ENCODE measurements at places on chromosomes 2 and 18. TPM values are rescaled to one million over a fixed set of nuclear protein-coding genes. Genes with fewer than 3 reads are reported as not detected.

GRCh38 chr2:205845446-205845845 lies 163.1 kb downstream of the NRP2 start:
- no peak for DNase-seq

GRCh38 chr18:3060667-3061580 lies 48.0 kb upstream of the LPIN2 start:
- DNase-seq = no peak

DNA sequence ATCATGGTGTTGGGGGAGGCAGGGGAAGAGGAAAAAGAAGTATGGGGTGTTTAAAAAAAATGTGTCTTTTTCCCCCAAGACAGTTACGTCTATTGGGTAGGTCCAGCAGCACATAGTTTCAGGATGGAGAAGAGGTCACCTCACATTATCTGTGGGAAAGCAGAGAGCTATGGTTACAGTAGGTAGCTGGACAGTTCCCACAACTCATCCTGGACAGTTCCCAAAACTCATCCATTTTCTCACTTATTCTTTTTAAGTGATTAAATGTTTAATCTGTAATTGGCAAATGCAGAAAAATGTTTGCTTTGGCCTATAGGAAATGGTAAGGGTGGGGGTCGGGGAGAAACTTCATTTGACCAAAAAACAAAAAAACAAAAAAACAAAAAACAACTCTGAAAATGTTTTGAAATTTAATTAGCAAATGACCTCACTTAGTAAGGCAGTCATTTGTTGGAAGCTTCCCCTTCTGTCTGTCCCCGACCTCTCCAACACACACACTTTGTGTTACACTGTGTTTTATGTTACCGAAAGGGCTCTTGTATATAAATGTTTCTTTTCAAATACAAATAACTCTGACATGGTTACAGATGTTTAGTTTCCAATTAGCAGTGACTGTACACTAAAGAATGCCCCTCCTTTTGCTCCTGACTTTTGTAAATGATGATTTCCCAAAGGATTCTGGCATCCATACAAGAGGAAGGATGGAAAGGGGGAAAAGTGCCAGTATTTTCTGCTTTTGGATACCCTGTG lies 173.3 kb upstream of the ZFP36L2 start:
- no peak for DNase-seq

DNA sequence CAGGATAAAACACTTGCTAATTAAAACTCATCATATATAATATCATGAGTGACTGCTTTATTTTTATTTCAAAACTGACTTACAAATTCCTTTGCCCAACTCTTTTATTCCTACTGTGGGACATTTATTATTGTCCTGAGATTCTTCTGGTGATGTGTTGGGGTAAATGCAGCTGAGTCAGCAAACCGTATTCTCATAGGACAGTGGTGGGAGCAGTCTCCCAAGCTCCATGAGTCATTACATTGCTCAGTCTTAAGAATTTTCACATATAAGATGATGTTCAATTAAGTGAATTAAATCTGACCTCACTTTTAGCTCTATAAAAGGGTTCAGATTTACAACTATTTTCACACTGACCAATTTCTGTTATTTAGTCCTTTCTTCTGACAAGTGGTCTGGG lies 1530.7 kb downstream of the LRP1B start:
- DNase-seq = no peak

Gene FBLN7
- 9.3 TPM for total RNA-seq

Gene MORN2
- total RNA-seq = 18.2 TPM

Gene MC5R
- total RNA-seq = not detected

- no peak for DNase-seq
These were observed 225.3 kb upstream of the HDAC4 start for GRCh38 chr2:239625971-239626734.

All from progenitor cell of endocrine pancreas (in vitro differentiated cells).